ENCODE measurements at places on chromosomes 13 and 19.

DNA sequence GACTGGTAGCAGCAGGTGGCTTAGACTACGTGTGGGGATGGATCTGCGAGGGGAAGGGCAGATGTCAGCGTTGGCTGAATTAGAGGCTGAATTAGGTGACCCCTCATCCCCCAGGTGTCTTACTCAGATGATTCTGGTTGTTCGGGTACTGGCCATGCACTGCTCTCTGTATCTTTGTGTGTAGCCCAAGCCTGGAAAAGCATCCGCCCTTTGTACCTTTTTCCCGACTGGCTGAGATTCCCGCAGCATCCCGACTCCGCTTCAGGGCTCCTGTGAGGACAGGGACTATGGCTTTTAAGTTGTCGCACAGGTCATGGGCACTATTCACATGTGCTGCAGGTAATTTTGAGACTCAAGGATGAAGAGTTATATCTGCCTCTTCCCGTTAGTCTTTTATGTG, 7.2 kb downstream of the TFDP1 start:
- no peak for DNase-seq

DNA sequence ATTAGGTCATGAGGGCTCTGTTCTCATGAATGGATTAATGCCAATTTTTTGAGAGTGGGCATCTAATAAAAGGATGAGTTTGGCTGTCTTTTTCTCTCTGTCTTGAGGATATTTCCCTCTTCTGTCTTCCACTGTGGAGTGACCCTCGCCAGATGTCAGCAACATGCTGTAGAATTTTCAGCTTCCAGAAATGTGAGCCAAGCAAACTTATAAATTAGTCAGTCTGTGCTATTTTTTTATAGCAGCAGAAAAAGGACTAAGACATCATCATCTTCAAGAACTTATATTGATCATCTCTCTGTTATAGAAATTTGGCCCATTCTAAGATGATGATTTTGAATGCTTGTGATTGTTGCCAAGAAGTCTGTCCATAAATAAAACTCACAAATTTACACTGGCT, 431.4 kb downstream of the FGF9 start:
- DNase-seq: no peak

GRCh38 chr19:42254850-42255765, at the start of gene ERF:
ERF (minus strand) TSS chr19:42255128; CDS start chr19:42254999, 129 bp downstream.
- DNase-seq: peak; percentile 95

DNA sequence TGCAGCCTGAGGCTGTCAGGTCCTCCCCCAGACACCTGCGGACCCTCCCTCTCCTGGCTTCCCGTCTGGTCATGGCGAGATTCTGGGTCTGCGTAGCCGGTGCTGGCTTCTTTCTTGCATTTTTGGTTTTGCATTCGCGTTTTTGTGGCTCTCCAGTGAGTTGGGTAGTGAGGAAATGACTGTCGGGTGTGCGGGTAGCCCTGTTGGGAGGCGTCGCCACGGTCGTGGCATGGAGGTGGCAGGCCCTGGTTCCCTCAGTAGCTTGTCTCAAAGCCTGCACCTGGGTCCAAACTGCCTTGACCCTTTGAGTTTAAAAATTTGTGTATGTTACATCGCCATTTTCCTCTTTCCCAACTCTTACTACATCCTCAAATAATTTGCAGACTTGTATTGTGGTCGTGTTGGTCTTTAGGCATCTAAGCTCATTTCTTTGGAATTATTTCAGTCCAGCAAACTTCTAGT, 344 bp downstream of the NHLRC3 start:
- DNase-seq: no peak

GRCh38 chr19:50308991-50309390, 20.2 kb downstream of the KCNC3 start:
- DNase-seq: peak; percentile 39

- no peak for DNase-seq
Measured at GRCh38 chr19:5232798-5233505, 107.7 kb downstream of the PTPRS start.

DNA sequence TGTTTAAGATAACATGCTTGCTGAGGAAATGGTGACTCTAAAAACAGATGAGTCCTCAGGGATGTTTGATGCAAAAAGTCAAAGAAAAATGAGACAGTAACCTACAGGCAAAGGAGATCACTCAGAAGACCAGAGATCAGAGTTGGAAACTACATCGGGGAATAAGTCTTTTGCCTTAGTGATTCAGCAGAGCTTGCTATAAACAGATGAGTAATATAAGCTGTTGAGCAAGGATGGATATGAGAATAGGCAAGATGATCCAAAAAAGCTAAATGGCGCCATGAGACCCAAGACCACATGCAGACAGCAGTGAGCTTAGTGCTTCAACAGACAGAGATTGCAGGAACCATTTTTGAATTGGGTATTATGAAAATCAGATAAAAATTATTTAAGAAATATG, 168.6 kb downstream of the POSTN start:
- no peak for DNase-seq

DNA sequence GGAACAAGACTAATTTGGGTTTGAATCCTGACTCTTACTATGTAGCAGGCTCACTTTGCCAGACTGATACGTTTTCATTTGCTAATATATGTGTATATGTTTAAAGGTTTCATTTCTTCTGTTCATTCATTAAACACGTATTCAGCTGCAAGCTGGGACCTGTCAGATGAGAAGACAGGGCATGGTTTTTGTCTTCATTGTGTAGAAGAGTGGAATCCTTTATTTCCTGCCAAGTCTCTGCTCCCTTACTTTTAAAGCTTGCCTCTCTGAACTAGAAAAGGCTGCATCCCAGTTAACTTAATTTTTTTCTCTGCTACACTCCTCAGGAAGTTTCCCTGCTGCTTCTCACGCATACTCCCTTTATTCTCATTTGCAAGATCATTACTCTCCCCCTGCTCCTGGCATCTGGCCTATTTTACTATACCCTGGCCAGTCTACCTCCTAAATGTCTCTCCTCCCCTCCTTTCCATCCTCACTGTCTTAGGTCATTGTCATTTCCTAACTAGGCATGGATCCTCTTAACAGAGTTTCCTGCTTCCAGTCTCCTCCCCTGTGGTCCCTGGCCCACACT, 141.0 kb upstream of the TMTC4 start:
- no peak for DNase-seq

DNA sequence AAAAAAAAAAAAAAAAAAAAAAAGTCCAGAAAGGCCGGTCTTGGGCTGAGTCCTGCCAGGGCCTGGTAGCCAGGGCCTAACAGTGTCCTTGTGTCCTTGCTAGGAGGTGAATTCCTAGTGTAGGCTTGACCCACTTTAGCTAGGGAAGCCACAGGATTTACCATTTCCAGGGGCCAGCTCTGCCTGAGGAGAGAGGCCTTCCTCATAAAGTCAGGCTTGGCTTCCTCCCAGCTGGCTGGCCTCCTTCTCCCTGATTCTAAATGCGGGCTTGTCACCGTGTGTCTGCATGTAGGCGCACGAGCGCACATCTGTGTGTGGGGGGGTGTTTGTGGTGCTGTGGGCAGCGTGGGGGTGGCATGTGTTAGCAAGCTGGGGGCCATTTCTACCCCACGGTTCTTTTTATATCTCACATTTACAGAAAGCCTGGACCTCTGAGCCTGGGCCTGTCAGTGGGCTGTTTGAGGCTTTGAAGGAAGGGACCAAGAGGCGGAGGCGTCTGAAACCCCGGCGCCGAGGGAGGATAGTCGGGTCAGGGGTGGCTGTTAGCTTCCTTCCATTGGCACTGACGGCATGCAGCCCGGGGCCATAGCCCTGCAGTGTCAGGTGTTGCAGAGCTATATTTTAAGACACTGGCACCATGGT, 31.7 kb downstream of the IER2 start:
- peak; percentile 54 for DNase-seq

GRCh38 chr19:20661150-20661819, at the start of gene ZNF626:
ZNF626 (minus strand) TSS chr19:20661571; CDS start chr19:20661446, 125 bp downstream.
- DNase-seq: peak; percentile 96

DNA sequence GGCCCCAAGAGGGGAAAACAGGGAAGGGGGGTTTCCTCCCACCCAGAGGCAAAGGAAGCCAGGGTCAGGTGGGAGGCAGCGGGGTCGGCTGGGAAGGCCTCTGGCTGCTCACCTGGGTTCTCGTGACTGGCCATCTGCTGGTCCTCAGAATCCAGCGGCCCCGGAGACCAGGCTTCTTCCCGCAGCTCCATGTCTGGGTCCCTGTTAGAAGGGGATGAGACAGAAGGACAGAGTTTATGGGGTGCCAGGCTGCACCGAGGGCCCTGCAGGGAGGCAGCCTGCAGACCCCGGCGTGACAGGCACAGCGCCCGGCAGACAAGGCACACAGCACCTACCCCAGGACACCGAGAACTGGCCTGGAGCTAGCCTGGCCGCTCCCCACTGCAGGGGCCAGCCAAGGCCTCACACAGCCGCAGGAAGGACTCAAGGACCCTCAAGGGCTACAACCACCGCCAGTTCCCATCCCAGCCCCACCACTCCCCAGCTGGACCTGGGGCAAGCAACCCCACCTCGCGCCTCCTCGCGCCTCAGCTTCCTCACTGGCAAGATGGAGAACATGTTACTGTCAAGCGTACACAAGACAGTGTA, 18.0 kb downstream of the ZNF787 start:
- DNase-seq: no peak

DNA sequence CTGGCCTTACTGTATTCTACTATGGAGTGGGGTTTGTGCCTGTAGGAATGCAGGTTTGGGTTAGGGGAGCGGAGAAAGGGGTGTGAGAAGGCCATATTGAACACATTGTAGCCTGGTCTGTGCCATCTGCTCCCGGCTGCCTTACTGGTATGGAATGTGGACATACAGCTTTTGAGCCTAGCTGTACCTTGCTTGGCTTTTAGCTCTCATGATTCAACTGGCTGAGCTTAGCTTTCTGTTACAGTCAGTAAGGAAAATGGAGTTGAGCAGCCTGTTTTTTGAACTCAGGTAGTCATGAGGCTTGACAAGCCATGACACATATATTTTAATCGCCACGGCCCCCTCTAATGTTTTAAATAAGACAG, 41.6 kb downstream of the ARHGAP35 start:
- DNase-seq: no peak

DNA sequence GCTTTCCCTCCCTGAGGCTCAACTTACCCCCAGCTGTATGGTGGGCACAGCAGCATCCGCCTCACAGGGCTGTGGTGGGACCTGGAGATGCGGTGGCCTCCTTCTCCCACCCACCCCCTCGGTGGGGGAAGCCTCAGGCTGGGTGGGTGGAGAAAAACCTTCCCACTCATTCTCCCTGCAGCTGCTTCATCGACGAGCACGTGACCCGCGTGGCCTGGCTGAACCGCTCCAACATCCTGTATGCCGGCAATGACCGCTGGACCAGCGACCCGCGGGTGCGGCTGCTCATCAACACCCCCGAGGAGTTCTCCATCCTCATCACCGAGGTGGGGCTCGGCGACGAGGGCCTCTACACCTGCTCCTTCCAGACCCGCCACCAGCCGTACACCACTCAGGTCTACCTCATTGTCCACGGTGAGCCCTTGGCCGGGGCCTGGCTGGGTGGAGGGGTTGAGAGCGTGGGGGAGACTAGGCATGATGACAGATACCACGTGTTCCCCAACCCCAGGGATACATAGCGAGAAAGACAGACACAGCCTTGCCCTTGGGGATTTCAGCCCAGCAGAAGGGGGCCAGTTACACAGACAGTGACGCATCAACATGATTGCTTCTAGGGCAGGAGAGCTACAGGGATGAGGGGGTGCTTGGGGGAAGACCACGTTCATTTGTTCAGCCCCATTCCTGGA, 12.2 kb downstream of the IGLON5 start:
- no peak for DNase-seq

GRCh38 chr13:80338781-80339562, 2.0 kb downstream of the SPRY2 start:
- DNase-seq: peak; percentile 89

DNA sequence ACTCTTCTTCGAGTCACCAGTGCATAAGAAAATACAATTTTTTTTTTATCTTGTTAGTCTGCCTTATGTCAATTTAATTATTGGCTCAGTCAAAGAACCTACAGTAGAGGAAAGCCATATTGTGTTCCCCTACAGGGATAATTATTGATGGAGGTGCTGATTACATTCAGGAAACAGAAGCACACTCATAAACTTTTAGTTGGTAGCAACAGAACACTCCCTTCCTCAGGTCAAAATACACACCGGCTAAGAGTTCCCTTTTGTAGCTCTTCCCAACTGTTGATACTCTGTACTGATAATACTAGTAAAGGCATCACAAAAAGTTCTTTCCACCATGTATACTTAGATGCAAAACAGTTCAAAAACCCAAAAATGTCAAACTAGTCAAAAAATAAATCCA, 18.4 kb downstream of the FOXO1 start:
- DNase-seq: no peak

DNA sequence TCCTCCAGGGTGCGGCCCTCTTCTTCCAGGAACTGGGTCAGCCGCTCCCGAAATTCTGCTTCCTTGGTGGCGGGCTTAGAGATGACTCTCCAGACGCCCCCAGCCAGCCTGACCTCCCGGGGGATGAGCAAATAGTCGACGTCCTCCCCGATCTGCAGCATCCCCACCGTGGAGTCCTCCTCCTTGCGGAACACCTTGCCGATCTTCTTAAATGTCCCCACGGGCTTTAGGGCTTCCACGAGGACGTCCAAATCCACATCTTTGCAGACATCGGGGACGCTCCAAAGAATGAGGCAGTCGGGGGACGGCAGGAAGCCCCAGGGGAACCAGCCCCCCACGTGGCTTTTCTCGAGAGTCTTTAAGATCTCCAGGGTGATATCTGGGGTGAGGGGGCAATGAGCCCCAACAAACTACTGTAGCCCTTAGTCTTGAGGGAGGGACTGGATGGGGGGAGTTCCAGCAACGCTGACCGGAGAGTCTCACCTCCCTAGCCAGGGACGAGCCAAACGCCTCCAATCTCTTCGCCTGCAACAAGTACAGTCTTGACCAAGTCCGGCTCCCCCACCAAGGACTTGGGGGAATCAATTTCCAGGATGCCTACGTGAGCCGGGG, 608 bp downstream of the CCDC8 start:
- no peak for DNase-seq

DNA sequence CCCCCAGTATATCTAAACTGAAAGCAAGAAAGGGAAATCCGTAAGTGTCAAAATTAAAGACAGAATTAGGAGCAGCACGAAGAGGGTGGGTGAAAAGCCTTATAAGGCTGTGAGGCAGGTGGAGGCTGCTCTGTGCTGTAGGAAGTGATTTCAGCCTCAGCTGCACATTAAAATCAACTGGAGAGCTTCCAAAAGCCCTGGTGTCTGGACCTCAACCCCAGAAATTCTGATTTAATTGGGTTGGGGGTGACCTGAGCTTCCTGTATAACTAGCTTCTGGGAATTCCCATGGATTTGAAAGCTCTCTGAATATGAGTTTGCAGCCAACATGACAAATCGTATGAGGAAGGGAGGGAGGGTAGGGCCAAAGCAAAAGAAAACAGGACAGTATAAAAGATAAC, 242.4 kb upstream of the TMTC4 start:
- DNase-seq: no peak

- DNase-seq: no peak
Measured at GRCh38 chr13:32491028-32491427, 47.6 kb downstream of the N4BP2L2 start.

GRCh38 chr19:17966550-17967256, at the start of gene KCNN1:
KCNN1 (plus strand) TSS chr19:17967107; CDS start chr19:17973889, 6,782 bp downstream.
- no peak for DNase-seq

Data from psoas muscle (tissue), 8 donors.